ENCODE measurements at places on chromosomes 13 and 19.
A peak's percentile ranks its signal among the peaks of the same experiment; 100 is the strongest.

- DNase-seq, result no peak
Measured at GRCh38 chr13:49258089-49258796, 10.5 kb downstream of the CDADC1 start.

DNA sequence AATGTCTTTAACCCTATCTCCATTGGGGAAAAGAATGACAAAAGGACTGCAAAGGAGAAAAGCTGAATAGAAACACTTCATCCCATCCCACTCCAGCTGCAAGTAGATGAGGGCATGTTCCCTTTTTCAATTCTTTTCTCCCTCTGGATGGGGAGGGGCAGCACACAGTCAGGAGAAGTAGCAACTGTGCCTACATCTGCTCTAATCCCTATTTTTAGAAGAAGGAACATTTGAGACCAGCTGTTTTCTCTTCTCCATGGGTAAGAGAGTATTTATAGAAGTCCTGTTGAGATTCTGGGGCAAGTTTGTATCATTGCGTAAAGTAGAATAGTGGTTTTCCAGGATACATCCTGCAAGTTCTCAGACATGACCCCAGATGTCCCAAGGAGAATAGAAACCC is 9.3 kb upstream of the GTF3A start:
- DNase-seq, result no peak

DNA sequence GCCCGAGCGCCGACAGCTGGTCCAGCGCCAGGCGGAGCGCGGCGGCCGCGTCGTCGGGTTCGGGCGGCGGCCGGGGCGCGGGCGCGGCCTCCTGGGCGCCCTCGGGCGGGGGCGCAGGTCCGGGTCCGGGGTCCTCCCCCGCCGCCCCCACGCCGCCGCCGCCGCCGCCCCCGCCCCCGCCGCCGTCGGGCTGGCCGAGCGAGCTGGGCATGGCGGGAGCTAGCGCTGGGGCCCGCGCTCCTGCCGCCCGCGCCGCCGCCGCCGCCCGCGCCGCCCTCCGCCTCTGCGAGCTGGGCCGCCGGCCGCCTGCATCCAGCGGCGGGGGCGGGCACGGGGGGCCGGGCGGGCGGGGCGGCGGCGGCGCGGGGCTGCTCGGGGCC is 287 bp downstream of the MEX3D start:
- DNase-seq, result no peak

DNA sequence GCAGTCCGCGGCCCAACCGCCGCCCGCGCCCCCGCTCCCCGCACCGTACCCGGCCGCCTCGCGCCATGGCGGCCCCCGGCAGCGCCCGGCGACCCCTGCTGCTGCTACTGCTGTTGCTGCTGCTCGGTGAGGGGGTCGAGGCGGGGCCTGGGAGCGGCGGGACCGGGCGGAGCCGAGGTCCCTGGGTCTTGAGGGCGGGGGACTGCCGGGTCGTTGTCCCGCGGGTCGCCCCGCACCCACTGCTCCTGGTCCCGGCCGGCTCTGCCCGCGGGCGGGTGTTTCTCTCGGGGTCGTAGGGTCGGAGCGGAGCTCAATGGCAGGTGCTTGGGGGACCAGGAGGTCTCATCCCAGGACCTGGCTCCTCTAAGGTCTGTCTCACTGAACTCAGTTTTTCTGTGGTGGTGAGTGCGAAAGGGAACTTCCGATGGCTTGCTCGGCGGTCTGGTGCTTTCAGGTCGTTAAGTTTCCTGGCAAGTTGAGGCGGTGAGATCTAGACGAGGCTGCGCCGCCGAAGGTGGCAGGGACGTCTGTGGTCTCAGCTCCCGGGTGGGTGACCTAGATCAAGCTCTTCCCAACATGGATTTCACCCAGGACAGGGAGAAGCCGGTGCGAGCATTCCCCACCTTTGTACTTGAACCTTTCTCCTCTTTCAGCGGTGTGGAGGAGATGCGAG is 467 bp downstream of the LAMP1 start:
- DNase-seq, result peak; percentile 25

DNA sequence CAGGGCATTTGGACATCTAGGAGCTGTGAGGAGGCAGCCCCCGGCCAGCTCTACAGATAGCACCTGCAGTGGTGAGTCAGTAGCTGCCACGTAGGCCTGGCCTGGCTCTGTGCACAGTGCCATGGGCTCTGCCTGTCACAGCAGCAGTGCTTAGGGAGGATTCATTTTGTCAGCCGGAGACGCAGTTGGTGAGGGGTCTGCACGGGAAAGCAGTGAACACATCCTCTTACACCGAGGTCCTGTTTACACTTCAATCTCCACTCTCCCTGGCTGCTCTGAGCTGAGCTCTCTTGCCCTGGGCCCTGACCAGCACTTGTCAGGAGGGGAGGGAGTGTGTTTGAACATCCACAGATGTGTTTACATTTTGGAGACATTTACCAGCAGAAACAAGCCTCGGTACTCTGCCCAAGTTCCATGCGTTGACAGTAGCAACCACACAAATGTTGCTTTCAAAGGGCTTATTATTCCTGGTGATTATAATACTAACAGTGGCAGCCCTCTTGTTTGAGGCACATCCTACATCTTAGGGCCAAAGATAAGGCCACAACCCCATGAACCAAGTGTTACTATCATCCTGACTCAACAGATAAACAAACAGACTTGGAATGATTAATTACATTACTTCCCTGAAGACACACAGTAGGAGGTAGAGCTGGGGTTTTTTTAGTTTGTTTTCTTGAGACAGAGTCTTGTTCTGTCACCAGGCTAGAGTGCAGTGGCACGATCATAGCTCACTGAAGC is 148.9 kb downstream of the USP12 start:
- DNase-seq, result no peak

GRCh38 chr19:19944583-19944880 is 43.8 kb downstream of the ZNF93 start:
- DNase-seq, result no peak

DNA sequence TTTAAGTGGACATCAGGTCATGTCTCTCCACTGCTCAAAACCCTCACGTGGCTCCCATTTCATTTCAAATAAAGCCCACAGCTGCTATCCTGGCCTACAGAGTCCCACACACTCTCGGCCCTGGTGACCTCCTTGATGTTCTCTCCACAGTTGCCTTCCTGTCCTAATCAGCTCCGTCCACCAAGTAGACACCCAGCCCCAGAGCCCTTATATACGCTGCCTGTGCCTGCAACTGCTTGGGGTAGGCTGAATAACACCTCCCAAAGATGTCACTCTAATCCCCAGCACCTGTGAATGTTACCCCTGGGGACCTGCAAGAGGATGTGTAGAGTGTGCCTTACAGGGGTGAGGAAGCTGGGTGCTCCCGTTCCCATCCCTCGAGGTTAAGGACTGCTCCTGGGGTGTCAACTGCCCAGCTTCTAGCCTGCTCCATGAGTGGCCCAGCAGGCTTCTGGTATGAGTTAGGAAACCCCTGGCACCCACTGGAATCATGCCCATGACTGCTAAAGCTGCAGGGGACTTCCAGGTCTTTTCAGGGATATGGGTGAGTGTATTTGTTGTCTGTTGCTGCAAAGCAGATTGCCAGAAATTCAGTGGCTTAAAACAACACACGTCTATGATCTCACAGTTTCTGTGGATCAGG is 6.0 kb downstream of the FAM187B start:
- no peak for DNase-seq

- DNase-seq, result no peak
Measured at GRCh38 chr13:103866048-103866447, 799.8 kb upstream of the SLC10A2 start.

- DNase-seq, result peak; percentile 43
Measured at GRCh38 chr19:44653977-44654774, 10.5 kb downstream of the PVR start.

DNA sequence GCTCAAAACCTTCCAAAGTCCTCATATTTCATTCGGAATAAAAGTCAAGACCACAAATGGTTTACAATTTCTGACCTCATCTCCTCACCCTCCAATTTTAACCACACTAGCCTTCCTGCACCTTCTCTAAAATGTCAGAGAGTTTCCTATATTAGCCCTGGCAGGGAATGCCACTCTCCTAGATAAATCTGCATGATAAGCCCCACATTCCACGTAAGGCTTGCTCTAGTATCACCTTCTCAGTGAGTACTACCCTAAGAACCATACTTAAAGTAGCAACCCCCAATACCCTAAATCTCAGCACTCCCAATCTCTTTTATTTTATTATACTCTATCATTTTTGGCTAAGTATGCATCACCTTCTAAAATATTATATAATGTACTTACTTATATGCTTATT is 100.5 kb upstream of the SLITRK5 start:
- no peak for DNase-seq

- no peak for DNase-seq
Measured at GRCh38 chr13:24905242-24905641, 141.3 kb downstream of the RNF17 start.

DNA sequence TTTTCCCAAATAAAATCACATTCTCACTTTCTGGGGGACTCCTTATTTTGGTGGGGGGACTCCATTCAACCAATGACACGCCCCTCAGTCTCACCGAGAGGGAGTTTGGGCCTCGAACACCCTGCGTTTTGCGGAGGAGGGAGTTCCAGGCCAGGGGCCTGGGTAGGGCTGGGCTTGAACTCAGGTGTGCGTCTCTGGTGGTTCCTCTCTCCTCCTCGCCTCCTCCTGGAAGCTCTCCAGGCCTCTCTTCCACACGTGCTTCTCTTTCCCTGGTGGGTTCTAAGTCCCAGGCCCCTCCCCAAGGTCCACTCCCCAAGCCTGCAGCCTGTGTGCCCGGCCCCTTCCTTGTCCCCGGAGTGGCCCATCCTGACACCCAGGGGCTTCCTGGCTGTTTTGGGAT is 14.7 kb downstream of the MEX3D start:
- DNase-seq, result no peak

DNA sequence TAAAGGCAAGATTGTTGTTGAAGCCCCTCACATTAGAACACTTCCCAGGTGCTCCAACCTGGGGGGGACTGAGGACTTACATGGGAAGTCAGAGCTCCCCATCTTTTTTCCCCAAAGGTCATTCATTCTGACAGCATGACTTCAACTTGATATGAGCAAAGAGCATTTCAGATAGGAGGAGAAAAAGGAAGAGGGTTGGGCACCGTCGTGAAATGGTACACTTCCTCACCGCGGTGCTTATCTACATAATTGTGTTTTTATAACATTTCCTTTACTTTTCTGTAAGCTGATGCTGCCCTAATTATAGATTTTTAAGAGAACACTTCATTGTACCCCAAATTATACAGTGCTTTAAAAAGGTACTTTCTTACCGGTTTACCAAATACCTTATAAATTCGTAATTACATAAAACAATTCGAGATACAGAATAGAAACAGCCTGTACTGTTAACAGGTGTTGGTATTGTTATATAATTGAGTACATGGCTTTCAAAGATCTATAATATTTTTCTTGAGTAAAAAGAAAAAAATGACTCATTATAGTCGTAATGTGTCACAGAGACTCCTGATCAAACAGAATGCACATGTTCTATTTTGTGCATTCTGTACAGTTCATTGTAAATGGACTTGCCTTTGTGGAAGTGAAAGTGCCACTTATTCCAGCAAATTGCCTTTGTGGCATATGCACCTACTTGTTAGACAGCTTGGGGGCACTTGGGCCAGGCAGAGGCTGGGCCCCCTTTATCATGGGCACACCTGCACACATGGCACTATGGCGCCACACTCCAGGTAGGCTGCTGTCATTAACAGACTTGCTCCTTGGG is 81.8 kb downstream of the GGACT start:
- no peak for DNase-seq

DNA sequence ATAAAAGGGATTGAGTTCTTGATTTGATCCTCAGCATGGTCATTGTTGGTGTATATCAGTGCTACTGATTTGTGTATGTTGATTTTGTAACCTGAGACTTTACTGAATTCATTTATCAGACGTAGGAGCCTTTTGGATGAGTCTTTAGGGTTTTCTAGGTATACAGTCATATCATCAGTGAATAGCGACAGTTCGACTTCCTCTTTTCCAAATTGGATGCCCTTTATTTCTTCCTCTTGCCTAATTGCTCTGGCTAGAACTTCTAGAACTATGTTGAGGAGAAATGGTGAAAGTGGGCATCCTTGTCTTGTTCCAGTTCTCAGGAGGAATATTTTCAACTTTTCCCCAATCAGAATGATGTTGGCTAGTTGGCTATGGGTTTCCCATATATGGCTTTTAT is 27.0 kb downstream of the POMP start:
- DNase-seq, result no peak

GRCh38 chr13:85283408-85283807 is 515.8 kb downstream of the SLITRK6 start:
- no peak for DNase-seq

- DNase-seq, result no peak
Measured at GRCh38 chr13:113584870-113585671, 518 bp downstream of the TFDP1 start.

DNA sequence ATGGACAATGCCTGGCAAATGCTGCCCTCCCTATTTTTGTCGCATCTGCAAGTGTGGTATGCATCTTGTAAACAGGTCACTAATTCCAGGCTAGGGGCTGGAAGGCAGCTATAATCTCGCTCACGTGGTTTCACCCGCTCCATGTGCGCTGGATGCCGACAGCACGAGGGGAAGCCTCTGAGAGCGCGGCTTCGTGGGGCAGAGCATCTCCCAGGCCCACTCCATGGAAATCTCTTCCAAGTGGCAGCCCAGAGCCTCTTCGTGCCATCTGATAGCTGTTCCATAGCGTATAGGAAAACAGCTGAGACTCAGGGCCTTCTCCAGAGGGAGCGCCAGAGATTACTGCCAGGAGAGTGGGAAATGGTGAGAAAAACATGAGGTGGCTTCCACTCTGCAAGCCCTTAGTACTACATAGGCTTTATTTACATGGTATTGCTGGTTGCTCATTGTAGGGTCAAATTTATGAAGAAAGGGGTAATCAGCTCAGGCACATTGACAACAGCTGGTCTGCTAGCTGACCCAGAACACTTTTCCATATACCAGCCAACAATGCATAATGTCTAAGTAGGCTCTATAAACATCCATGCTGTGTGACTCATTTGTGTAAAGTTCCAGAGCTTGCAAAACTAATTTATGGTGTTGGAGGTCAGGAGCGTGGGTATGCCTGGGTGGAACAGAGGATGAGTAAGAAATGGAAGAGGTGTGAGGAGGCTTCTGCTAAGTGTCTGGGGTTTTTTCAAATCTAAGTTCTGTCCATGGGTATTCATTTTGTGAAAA is 165.2 kb downstream of the SHISA2 start:
- no peak for DNase-seq

- no peak for DNase-seq
Measured at GRCh38 chr13:49865218-49865617, 70.9 kb downstream of the SPRYD7 start.

- no peak for DNase-seq
Measured at GRCh38 chr13:72317346-72318109, 409.9 kb downstream of the MZT1 start.

DNA sequence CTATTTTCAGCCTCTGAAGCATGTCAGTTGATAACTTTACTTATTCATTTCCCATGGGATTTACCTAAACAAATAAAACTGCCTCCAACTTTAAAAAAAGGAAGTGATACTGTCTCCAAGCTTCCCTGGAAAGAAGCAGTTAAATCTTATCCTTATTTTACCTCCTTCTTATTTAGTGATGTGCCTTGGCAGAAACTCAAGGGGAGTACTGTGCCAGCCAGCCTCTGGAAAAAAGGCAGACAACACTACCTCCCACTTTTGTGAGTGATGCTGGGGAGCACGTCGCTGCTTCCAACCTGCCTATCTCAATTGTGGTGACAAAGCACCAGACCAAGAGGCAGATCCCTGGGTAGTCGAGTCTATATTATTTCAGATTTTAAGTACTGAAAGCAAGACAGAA is 765.6 kb downstream of the DIAPH3 start:
- DNase-seq, result no peak

GRCh38 chr19:21082011-21082975 is at the start of gene ZNF714:
Gene ZNF714, plus strand, starts transcription at chr19:21082203. Its CDS starts 16,066 bp downstream, at chr19:21098269.
- DNase-seq, result peak; percentile 52

GRCh38 chr13:70732611-70733010 is 624.4 kb upstream of the KLHL1 start:
- no peak for DNase-seq

- no peak for DNase-seq
Measured at GRCh38 chr19:46713781-46714443, 3.0 kb downstream of the PRKD2 start.
